Stimulated activated CD4-positive, alpha-beta T cell treated with anti-CD3 and anti-CD28 coated beads, Interleukin-2, amount 100 ng/mL, for 24 hours (primary cell): ENCODE measurements at places on chromosomes 2 and 18.

DNA sequence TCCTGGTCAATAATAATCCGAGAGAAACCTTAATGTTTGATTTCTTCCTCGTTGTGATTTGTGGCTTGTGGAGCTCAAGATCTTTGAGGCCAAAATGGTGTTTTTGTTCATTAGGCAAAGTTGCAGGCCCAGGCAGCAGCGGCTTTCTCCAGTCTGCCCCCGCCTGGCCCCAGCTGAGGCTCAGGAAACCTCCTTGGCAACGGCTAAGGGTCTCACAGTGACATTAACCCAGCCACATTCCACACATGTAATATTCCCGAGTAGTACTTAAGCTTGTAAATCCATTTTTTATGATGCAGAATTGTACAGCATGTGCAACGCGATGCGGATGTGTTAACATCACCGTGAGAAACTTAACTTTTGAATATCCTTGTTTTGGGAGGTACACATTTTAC, 200.1 kb downstream of the BCL11A start:
- no peak for DNase-seq

GRCh38 chr2:202193881-202194353, 44.5 kb downstream of the SUMO1 start:
- no peak for DNase-seq

DNA sequence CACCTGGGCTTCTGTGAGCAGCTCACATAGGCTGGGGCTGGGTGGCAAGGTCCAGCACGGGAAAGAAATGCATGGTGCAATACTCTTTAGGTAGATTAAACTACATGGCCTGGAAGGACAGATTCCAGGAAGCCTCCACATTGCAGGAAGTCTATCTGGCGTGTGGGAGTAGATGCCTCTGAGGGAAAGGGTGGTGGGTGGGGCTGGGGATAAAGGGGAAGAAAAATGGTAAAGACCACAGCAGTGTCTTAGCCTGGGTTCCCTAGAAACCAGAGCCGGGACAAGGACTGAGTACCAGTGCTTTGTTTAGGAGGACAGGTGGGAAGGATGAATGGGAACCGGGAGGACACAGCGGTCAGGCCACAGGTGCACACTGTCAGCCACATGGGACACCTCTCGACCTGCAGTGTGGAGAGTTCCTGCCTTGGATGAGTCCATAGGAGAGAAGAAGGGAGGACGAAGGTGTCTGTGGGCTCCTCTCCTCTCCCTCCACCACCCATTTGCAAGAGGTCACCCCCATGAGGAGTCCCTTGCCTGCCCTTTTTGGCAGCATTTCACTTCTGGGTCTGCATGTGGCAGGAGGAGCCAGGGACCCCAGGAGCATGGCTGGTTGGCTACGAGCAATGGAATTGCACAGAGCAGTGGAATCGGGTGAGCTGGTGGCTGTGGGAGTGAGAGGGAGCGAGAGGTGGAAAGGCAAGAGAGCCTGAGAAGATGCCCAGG, 91.5 kb upstream of the HS6ST1 start:
- no peak for DNase-seq

DNA sequence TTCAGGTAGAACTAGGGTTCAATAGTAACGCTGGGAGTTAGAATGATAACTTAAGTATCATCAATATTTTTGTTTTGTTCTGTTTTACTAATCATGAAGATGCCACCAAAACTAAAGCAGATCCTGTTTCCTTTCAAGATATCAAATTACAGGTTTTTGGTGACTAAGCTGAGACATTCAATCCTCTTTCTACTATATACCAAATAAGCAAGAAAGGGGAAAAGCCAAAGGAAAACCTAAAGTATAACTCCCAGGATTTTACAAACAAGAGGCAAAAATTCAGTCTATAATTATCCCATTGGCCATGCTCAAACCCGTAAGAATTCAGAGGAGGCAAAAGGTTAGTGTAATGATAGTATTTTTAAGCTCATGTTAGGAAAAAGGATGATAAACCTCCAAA, 175.2 kb upstream of the CCDC150 start:
- DNase-seq: no peak

DNA sequence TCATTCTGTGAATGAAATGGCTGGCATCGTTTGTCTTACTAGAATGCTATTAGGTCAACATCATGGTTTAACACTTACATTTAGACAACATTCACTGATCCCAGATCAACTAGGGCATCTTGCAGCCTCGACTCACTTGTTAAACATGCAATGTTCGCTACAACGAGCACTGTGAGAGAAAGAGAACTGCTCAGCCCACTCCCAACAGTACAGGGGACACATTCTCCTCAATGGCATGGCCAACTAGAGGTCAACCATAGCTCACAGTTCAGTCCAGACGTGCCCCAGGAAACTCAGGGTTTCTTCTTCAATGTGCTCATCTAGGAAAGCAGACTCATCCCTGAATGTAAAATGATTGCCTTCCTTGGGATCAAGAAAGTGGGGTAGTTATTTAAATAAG, 5.9 kb downstream of the WIPF1 start:
- DNase-seq: no peak

DNA sequence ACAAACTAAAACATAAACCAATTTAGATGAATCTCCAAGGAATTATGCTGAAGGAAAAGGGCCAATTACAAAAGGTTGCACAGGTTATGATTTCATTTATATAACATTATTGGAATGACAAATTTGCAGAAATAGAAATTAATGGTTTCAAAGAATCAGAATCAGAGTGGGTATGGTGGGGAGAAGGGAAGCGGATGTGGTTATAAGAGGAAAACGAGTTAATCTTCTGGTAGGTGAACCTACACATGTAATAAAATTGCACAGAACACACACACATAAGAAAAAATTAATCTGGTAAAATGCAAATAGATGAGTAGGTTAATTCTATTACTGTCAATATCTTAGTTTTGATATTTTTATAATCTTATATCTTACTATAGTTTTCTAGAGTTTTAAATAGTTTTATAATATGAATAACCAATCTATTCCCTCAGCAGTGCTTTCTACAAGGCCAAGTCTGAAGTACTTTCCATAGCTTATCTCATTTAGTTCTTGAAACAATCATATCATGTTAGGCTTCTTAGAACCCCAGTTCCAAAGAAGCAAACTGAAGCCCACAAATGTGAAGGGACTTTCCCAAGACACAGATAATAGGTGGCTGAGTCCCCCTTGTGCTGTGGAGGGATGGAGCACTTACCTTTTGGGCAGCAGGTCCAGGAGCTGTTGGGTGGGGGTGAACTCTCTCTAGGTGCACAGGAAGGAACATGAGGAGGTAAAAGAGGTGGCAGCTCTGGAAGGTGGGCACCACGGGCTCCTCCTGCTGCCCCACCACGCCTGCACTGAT, 31.5 kb downstream of the ZNF519 start:
- no peak for DNase-seq

DNA sequence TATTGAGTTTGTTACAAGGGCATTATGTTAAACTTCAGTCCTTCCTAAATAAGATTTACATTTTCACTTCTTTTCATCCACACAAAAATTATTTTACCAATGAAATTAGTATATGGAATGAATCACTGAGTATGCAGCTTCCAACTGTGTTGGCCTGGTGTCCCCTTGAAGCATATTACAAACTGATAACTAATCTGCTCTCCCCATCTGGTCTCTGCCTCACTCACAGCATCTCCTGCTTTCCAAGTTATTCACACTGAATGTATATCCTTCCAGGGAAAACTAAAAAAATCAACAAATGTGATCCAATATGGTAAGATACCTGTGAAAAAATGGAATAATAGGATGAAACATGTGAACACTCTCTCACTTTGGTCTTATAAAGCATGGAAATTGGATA, 90.0 kb upstream of the NYAP2 start:
- no peak for DNase-seq

DNA sequence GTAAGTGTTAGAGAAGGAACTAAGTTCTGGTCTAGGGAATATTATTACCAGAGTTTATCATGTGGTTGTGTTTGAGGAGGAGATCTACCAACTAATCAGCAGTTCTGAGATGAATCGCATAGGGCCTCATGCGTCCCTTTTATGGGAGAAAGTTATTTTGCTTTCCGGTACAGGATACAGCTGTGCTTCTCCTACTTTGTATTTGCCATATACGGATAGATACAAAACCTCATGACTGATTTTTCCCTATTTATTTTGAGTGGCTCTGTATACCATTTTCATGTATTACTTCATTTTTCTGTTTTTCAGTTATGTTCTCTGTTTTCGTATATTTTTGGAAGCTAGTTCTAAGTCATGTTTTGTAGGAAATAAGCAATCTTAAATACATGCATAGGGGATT, 66.8 kb downstream of the ACSL3 start:
- DNase-seq: no peak

DNA sequence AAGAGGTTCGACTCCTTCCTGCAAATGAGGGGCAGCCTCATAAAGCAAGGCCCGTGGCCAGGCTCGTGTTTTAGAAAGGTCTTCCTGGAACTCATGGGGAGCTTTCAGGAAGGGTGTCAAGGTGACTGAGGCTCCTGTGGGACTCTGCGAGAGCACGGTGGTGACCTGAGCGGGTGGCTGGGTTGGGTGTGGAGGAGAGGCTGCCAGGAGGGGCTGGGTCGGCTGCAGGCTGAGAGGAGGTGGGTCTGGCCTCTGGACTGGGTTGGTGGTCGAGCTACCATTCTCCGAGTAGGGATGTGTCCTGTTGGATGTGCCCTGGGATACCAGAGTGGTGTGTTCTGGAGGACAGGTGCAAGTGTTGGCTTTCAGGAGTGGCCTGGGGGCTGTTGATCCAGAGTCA, 86.4 kb downstream of the DGKD start:
- DNase-seq: no peak

GRCh38 chr2:73889206-73889605, 3.6 kb upstream of the ACTG2 start:
- DNase-seq: no peak

DNA sequence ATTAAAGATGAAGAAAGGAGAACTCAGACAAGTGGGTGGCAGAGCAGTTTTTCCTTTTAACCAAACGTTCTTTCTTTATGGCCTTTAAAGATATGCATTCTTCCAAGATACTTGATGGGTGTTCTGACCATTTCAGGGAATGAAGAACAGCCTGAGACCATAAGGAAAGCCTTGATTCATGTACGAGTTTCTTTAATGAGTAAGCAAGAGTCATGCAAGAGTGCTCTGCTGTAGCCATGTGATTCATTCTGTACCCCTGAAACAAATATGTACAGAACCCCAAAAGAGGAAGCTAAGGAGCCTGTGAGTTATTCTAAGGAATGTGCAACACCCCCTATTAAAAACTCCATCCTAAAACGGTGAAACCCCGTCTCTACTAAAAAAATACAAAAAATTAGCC, 372.8 kb downstream of the MTX2 start:
- no peak for DNase-seq

- no peak for DNase-seq
Measured at GRCh38 chr2:98110741-98111140, 23.8 kb downstream of the VWA3B start.

DNA sequence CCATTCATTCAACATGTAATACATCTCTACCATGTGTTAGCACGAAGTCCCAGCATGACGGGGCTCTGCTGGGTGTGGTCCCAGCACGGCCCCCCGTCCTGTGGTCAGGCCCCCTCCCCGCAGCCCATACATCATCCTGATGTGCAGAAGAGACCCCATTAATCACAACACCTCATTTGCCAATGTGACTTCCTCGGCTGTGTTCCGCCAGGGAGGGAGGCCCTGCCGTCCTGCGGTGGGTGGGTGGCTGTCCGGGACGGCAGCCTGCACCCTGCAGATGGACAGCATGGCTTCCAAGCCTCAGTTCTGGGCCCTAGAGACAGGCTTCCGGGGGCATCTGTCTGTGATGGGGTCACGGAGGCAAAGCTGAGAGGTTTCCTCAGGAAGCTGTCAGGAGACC, 254.0 kb downstream of the CYP26B1 start:
- no peak for DNase-seq

GRCh38 chr2:71706836-71707235, 253.5 kb downstream of the DYSF start:
- no peak for DNase-seq

GRCh38 chr18:76957384-76958355, 135.3 kb downstream of the ZNF236 start:
- DNase-seq: no peak

DNA sequence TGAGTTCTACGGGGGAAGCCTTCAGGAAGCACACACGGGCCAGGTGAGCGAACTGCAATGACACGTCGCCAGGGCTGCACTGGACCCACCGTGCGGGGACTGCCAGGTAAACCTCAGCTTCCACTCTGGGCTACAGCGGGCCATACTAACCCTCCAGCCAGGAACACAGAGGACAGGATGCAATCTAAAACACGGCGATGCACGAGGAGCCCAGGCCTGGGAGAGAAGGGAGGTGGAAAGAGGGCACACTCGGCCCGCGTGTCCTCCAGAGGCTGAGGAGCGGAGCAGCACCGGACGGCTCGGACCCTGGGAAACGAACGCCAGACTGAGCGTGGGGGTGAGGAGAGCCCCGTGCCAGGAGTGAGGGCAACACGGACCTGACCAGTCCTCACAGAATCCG, 69.3 kb downstream of the HDAC4 start:
- peak; percentile 12 for DNase-seq

- no peak for DNase-seq
Measured at GRCh38 chr2:40199771-40200170, 252.1 kb downstream of the SLC8A1 start.

GRCh38 chr2:160295519-160296207, 95.6 kb upstream of the ITGB6 start:
- no peak for DNase-seq

DNA sequence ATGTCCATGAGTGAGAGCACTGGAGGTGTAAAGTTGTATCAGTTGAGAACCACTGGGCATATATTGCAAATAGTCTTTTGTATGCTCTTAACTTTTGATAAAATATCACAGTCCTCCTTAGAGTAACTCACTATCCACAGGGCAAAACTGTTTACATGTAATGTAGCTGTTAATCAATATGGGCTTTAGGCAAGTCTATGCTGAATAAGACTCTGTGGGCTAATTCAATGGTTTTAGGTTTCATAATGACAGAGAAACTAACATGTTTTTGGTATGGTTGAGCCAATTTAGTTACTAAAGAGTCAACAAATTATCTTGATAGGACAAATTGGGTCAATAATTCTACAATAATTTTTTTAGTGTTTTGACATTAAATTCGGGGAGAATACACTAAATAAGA, 1134.9 kb upstream of the FAM98A start:
- DNase-seq: no peak

DNA sequence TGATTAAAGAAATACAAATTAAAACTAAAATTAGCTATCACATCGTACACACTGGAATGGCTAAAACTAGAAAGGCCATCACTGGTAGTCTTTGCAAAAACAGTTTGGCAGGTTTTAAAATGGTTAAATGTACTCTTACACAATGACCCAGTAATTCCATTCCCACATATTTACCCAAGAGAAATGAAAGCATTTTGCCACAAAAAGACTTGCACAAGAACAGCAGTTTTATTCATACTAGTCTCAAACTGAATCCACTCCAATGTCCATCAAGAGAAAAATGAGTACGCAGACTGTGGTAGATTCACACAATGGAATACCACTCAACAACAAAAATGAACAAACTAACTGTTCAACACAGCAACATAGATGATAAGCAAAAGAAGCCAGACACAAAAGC, 29.1 kb downstream of the SP140L start:
- no peak for DNase-seq
